ENCODE measurements at places on chromosomes 3 and 15.

DNA sequence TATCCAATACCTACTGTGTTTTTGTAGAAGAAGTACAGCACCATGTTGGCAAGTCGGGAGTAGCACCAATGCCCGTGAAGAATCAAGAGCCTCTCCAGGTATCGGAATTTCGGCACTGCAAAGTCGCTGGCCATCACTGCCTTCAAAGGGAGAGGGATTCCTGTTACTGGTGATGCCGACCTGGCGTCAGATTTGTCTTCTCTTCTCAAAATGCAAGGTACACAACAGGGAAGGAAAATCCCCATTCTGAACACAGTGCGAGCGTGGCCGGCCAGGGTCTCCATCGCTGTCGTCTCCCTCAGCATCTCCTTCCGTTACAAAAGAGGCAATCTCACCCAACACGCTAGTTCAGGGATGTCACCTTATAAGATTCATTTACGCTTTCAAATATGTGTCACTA is 175.4 kb downstream of the ATP10A start:
- DNase-seq: no peak

- DNase-seq: no peak
Observed at GRCh38 chr3:107260207-107260606, 117.0 kb upstream of the CCDC54 start.

- peak; percentile 36 for DNase-seq
Observed at GRCh38 chr3:19931180-19931692, 2.8 kb downstream of the EFHB start.

DNA sequence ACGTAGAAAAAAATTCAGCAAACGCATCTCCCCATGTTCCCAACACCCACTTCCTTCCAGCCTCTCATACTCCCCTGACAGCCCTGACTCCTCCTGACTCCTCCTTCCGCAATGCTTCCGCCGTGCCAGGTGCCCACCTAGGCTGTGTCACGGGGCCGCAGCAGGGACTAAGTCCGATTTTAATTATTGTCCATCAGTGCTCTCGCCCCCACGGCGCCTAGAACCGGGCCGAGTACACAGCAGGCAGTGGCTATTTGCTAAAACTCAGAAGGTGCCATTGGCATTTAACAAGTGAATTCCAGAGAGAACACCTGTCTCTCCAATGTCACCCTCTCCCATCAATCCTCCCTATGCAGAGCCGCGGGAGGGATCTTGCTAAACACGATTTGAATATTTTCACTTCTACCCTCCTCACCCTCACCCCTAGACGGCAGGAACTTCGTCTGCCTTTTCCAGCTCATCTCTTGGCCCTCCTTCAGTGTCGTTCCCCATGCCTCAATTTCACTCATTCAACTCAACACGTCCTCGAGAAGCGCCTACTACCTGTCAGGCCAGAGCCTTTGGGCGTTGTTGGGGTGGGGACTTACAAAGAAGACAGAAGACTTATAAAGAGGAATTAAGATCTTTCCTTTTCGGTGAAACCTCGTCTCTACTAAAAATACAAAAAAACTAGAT is 11.5 kb upstream of the SHF start:
- DNase-seq: peak; percentile 42
